Central memory CD4-positive, alpha-beta T cell (primary cell): ENCODE measurements at places on chromosomes 3 and 15.

GRCh38 chr15:78205856-78206255, 28.5 kb downstream of the ACSBG1 start:
- DNase-seq, result no peak

- no peak for DNase-seq
Observed at GRCh38 chr3:18208856-18209255, 216.3 kb downstream of the SATB1 start.

DNA sequence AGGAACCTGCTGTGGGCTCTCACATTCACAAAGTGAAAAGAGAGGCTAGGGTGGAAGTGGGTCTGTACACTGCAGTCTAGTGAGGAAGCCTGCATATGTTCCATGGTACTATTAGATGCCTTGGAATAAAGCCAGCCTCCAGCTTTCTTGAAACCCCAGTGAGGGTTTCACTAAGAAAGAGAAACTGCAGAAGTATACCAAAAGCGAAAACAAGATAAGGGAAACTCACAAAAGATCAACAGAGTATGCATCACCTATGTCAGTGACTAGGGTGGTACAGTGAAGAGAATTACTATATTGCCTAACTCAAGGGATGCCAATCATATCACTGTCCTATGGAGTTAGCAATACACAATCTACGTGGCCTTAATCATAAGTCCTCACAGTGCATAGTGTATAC, 212.5 kb upstream of the GADL1 start:
- DNase-seq, result no peak

DNA sequence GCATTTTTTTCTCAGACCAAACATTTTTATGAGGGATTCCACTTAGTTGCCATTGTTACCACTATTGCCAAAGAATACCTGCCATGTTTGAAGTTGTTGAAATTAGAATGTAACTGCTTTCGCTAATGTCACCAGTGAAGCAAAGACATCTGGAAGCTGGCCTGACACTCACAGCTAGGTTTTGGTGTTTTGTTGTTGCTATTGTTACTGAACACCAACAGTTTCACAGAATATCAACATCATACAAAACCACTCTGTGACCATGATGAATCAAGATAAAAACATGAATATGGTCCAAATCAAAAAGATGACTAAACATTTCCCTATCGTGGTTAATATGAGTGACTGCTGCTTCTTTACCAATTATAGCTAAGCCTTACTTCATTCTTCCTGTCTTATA, 6.9 kb upstream of the CFAP20DC start:
- DNase-seq, result no peak

GRCh38 chr15:84034578-84035398, 200.8 kb upstream of the GOLGA6L4 start:
- no peak for DNase-seq
